ENCODE measurements at places on chromosomes 7 and 10. TPM values are rescaled to one million over a fixed set of nuclear protein-coding genes. Genes with fewer than 3 reads are reported as not detected.
A peak's percentile ranks its signal among the peaks of the same experiment; 100 is the strongest.

LRWD1 gene
- total RNA-seq = 57.9 TPM

PLEKHS1 gene
- 4.9 TPM for total RNA-seq

PDZD7 gene
- total RNA-seq = 2.8 TPM

BHLHA15 gene
- 0.79 TPM for total RNA-seq

PNLIPRP3 gene
- total RNA-seq = not detected

ZPBP gene
- total RNA-seq = not detected

SPRN gene
- total RNA-seq = not detected

MSS51 gene
- 3.3 TPM for total RNA-seq

CALHM3 gene
- total RNA-seq = 13.1 TPM

- no peak for DNase-seq
Observed at GRCh38 chr7:143516981-143517380, 39.3 kb downstream of the TAS2R41 start.

GRCh38 chr7:2037301-2037807 lies 195.4 kb downstream of the MAD1L1 start:
- DNase-seq = no peak

- DNase-seq = peak; percentile 77
Observed at GRCh38 chr10:97571622-97572021, 957 bp upstream of the ANKRD2 start.

GRCh38 chr10:132905661-132906060 lies 36.7 kb downstream of the CFAP46 start:
- DNase-seq = no peak

DNA sequence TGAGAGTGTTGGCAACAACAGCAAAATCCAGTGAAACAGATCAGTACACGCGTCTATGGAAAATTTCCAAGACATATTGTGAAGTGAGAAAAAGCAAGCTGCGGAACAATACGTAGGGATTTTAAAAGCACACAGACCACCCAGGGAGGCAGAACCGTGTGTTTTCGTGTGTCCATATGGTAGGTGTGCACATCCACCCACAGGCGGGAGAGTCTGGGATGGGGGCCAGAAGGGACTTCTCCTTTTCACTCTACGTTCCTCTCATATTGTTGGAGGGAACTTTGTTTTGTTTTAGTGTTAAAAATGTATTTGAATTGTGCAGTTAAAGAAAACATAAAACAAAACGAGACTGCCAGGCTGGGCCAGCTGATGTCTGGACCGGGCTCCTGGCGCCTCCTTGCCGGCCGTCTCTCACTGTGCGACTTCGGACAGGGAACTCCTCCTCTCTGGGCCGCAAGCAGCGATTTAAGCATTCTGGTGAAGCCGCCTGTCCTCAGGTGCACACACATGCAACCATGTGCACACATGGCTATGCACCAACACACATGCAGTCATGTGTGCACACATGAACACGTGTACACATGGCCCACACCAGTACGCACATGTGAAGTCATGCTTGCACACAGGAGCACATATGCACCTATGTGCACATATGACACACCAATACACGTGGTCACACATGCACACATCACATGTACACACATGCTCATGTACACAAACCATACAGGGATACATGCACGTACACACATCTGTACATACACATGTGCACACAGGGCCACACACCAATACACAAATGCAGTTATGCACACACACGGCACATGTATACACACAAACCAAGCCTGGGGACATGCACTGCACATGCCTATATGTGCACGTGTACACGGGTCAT lies 141.1 kb downstream of the ELFN1 start:
- peak; percentile 1 for DNase-seq

DNA sequence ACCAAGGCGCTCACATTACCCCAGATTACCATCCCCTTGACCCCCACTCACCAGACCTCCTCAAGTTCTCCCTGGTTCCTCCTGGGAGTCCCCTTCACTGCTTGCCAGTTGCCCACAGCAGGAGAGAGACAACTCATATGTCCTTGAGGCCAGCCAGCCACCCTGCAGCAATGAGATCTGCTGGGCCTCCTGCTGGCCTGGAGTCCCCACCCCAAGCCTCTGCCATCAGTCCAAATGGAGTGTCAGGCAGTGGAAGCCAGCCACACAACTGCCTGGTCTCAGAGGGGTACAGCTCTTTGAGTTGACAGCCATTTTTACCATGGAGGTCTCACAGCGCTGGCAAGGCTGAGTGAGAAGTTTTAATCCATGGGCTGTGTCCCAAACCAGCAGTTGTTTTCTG lies 53.0 kb upstream of the EXOC4 start:
- no peak for DNase-seq

DNA sequence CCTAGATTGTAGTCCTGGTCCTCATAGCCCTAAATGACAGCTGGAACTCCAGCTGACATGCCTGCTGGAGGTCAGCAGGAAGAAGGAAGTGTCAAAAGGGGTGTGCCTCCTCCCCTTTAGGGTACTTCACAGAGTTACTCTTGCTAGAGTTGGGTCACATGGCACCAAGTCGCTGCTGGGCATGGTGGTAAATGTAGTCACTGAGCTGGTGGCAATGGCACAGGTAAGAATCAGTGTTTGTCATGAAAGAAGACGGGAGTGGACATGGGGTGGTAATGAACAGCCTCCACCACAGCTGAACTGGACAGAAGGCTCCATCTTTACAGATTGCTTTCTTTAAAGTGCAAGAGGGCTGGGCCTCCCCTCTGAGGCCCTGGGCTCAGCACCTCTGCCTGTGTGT lies 122.3 kb downstream of the ACTR3B start:
- DNase-seq = no peak

- DNase-seq = no peak
Observed at GRCh38 chr10:95600158-95600557, 39.0 kb upstream of the SORBS1 start.

GRCh38 chr7:15407910-15408309 lies 153.9 kb downstream of the AGMO start:
- no peak for DNase-seq

GRCh38 chr7:111953611-111954010 lies 252.6 kb downstream of the DOCK4 start:
- no peak for DNase-seq

DNA sequence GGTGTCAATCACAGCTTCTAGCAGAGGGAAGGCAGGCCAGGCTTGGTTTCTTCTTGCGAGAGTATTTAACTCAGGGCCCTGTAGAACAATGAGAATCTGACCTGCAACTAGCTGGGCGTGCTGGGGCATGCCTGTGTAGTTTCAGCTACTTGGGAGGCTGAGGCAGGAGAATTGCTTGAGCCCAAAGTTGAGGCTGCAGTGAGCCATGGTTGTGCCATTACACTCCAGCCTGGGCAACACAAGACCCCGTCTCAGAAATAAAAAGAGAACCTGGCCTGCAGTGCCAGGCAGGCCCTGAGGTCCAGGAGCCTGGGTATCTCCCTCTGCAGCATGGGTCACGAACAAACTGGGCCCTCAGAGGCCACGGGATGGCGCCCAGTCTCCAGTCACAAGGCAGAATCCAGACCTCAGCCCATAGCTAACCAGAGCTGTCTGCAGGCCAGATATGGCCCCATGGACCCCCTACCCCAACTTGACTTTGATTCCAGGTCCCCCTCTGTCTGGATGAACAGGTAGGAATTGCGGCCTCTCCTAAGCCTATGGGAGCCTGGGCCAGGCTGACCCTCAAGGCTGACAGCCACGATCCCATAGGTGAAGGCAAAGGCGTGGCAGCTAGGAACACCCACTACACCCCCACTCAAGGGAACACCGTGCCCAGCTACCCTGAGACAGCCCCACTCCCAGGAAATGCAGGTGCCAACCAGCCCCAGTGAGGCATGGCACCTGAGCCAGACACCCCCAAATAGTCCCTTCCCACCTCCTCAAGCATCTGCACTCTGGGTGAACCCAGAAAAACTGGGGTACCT lies 102.7 kb upstream of the TNRC18 start:
- peak; percentile 46 for DNase-seq

- DNase-seq = no peak
Observed at GRCh38 chr10:96984541-96985131, 152.5 kb downstream of the LCOR start.

DNA sequence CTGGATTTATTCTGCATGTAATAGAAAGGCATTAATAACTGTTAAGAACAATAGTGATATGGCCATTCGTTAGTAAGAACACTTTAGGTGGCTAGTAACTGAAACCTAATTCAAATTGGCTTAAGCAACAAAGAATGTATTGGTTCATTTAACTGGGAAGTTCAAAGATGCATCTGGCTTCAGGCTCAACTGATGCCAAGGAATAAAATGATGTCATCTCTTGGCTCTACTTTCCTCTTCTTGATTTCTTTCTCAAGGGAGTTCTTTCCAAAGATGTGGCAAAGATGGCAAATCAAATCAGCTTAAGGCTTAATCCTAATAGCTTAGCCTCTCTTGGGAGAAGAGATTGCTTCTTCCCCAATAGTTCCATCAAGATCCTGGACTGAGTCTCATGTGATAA lies 51.6 kb downstream of the PIK3CG start:
- no peak for DNase-seq

DNA sequence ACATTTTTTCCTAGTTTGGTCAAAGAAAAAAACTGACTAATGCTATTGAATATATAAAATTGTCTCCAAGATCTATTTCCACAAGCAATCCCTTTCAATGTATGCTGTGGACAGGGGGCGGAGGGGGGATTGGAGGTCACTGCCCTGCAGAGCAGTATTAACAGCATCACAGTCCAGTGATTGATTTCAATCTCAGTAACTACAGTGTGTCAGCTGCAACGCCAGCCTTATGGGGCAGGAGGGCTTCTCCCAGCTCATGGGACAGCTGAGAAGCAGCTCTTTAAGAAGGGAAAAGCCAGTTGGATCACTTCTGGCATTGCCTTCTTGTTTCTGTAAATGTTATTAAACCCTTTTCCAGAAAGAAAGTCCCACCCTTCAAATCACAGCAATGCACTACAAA lies 65.0 kb downstream of the RAPGEF5 start:
- DNase-seq = no peak

- DNase-seq = no peak
Observed at GRCh38 chr7:49718760-49719159, 54.7 kb upstream of the VWC2 start.

GRCh38 chr10:85741626-85742300 lies 624.8 kb downstream of the GRID1 start:
- DNase-seq = no peak

DNA sequence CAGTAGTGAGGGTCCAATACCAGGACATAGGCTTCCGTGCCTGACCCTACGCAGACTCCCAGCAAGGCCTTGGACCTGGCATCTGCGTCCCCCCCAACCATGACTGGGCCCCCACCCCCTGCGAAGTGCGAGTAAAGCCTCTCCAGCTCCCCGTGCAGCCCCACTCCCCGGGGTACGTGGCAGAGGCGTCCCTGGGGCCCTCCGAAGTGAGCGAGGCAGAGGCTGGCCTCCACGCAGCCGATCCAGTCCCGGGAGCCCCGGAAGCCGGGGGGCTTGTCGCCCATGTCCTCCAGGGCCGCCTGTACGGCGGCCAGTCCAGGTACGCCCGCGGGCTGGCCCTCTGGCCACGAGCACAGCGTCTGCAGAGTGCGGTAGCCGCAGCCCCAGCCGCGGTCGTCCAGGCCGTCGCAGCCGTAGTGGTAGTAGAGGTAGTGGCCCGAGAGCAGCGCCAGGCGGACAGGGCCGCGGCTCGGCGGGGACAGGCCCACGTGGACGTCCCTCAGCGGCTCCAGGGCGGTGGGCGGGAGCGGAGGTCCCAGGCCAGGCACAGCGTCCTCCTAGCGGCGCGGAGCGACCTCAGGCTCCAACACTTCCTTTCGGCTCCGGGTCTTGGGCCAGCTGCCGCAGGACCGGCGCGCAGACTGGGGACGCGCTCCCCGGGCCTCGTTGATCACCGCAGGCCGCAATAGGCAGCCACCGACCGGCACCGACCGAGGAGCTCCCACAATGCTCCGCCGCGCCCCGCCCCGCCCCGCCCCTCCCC lies at the start of gene UFSP1:
Gene UFSP1, minus strand, starts transcription at position 728 of the 763 bp plus-strand sequence. Its CDS starts 444 bp downstream, at position 284.
- no peak for DNase-seq

DNA sequence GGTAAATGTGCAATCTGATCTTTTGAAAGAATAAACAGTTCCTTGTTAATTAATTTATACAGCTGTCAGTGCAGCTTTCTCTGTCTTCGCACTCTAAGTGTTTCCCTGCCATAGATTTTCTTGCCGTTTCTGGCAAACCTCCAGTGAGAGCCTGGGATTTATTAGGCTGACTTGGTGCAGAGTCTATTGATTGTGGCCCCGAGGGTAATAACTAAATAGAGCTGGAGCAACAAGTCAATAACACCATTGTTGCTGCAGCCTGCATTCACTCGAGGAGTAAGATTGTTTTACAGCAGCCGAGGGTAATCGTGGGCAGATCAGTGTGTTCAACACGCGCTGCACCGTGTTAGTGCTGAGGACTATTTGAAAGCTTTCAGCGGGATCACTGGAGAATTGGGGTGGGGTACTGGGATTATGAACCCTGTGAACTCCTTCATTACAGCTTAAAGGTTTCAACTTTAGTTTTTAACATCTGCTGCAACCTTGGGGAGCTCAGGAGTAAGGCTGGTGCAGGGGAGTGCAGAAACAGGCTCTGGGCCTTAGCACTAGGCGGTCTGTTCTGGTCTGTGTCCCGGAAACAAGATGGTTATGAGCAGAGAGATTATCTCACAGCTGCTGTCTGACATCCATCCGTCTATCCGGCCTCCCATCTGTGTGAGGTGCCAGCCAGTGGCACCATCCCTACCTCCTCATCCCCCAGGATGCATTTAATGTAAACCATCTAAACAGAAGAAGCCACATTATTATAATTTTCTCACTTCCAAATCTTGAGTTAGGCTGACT lies 174.0 kb upstream of the TCF7L2 start:
- no peak for DNase-seq

GRCh38 chr10:101070098-101070497 lies 8.3 kb downstream of the KAZALD1 start:
- no peak for DNase-seq

DNA sequence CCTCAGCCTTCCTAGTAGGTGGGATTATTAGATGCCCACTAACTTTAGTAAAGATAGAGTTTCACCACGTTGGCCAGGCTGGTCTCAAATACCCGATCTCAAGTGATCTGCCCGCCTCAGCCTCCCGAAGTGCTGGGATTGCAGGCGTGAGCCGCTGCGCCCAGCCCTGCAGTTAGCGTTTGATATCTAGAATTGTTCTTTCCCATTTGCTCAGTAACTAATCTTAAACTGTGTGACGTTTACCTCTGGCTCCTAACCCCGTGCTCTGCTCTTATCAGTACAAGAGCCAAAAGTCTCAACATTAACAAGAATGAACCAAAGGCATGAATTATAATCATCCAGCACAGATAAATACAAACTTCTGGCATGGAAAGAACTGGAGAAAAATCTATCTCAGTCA lies 47.4 kb downstream of the IGF2BP3 start:
- DNase-seq = no peak
